IPS DF 19.7 (cell line): ENCODE measurements at places on chromosomes 1 and 21.

DNA sequence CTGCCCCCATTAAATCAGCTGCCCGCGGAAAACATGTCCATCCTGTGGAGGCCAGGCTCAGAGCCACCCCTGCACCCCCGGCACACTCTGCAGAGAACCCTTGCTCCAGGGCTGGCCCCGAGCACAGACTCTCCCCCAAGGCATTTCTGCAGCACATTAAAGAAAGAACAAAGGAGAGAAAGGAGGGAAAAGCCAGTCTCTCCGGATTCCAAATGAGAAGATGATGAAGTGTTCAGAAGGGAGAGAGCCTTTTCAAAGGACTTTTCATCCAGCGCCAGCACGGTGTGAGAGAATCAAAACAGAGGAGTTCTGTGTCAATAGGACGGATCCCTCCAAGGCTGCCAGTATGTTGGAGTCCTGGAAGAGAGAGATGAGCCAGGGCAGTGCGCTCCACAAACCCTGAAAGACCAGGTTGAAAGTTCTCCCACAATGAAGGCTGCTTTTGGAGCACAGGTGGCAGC, 498.3 kb downstream of the NPHP4 start:
- no peak for DNase-seq

GRCh38 chr1:212981571-212982328, 31.4 kb downstream of the VASH2 start:
- DNase-seq = no peak

- DNase-seq = no peak
Measured at GRCh38 chr1:114314098-114314497, 160.4 kb upstream of the SYT6 start.

GRCh38 chr1:95582191-95582590, 348.2 kb downstream of the RWDD3 start:
- no peak for DNase-seq
